ENCODE measurements at places on chromosomes 2 and 18.

- DNase-seq: no peak
These were observed 1625.5 kb upstream of the CELF4 start for GRCh38 chr18:39191058-39191457.

GRCh38 chr2:217387776-217388387 is 528.0 kb upstream of the TNP1 start:
- no peak for DNase-seq

GRCh38 chr2:85794491-85795121 is 40.8 kb downstream of the ATOH8 start:
- DNase-seq: no peak

GRCh38 chr2:196500686-196501431 is 138.7 kb upstream of the CCDC150 start:
- no peak for DNase-seq

DNA sequence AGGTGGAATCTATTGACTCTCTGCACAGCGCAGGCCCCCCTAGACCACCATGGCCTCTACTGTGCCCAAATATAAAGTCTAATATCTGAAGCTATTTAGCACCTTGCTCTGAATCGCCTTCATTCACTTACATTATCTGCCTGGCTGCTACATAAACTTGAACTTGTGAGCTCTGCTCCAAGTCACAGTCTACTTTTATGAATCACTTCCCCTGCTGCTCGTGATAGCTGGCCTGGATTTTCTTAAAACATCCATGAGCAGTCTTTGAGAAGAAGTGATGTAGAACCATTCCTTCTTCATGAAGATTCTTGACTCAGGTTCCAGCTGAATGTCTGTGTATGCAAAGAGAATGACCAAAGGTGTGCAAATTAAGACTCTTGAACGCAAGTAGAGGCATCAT is 359.5 kb downstream of the RND3 start:
- no peak for DNase-seq

DNA sequence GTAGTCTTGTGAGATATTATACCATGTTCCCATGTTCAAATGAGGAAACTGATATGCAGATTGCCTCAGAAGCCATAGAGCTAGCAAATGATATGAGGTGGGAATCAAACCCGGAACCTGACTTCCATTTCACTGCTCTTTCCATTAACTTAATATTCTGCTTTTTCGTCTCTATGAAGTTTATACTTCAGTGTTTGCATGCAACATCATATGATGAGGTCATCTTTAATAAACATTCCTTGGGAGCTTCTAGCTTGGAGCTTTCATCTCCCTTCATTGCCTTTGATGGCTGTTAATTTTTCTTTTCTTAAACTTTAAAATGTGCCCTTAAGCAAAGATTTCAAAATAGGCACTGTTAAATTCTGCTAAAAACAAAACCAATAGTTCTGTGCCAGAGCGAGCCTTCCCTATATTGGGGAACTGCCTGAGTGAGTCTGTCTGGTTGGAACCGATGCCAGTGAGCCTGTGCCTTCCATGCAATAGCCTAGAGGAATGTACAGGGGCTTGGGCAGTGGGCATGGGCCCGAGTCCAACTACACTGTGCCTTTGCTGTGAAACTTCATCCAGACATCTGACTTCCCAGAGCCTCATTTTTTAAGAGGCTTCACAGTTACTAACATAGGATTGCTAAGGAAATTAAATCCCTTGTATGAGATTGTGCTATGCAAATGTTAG is 91.1 kb upstream of the TMEM200C start:
- DNase-seq: no peak

DNA sequence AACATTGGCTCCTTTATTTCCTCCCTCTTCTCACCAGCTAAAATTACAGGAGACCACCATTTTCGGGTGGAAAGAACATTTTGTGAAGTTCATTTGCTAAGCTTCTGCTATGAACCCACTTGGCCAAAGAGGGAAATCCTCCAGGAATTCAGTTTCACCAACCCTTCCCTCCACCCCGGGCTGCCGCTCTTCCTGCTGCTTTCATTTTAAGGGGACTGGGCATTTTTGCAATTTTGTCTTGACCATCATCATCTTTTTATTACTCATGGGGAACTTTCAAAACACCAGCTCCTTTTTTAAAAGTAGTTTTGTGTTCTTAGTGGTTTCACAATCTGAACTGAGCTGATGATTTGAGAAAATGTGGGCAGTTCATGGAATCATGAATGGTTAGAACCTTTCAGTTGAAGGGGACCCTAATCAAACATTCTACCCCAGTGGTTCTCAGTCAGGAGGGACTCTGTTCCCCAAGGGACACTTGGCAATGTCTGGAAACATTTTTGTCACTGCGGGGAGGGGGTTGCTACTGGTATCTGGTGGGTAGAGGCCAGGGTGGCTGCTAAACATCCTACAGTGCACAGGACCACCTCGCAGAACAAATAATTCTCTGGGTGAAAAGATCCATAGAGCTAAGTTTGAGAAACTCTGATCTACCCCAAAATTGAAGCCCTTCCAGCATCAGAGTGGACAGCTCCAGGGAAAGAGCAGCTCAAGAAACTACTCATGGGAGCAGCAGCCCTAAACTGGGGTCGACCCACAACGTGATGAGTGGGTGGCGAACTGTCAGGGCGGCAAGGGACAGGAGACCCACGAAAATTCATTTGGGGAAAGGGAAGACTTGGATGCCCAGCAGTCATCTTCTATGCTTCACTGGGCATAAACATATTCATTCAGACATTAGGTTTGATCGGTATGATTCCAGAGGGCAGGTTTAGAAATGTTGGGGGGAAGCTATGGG is 92.9 kb downstream of the ACKR3 start:
- no peak for DNase-seq

- DNase-seq: no peak
These were observed 70.8 kb downstream of the RTN4 start for GRCh38 chr2:54979321-54980044.

- DNase-seq: no peak
These were observed 56.3 kb downstream of the TIMM21 start for GRCh38 chr18:74204526-74205152.

DNA sequence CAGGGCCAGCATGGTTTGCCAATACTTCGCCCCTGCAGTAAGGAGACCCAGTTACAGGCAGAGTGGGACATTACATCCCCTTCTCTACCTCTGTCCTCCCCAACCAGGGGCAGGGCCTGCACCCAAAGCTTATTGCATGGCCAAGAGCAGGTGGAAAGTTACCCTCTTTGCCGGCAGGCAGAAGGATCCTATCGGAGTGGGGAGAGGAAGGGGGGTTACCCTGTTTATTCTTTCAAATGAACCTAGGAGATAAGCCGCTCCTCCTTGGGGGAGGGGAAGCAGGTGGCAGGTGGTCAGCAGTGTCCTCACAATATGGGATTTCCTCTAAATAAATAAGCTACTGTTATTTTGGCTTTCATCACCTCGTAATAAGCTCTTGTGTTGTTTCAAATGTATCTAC is 53.9 kb downstream of the SPATS2L start:
- DNase-seq: no peak
